ENCODE measurements at places on chromosomes 5 and 9.

DNA sequence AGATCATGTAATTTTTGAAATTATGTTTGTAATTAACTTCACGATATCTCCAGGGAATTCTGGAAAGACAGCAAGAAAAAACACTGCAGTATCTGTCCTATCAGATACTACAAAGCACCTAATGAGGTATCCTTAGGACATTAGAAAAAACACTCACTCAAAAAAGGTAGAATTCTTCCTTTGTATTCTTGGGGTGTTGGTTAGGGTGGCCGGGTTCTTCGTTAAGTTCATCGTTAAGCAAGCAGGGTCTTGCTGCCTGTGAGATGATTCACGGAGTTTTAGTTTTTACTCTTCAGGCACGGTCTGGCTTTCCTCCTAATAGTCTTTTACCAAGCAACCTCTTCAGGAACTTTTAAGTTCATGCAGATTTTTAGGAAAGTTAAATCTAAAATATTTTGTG lies 91.4 kb upstream of the IRX4 start:
- DNase-seq, result no peak

DNA sequence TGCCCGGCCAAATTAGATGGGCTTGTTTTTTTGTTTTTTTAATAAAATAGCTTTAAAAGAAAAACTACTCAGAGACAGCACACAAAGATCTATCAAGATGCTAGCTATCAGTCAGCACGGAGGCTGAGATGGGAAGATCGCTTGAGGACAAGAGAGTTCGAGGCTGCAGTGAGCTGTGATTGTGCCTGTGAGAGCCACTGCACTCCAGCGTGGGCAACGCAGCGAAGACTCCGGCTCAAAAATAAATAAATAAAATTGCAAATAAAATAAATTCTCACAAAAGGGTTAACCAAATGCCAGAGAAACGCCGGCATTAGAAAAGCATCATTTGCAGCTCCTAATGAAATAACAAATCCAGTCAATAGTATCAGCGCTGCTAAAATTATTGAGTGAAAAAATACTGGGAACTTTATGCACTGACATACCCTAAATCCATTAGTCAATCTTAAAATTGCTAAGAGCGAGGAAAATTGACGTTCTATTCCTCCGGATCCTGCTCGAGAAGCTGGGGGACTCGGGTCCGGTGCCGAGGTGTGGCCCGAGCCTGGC lies 681 bp downstream of the CPLANE1 start:
- DNase-seq, result peak; percentile 9

DNA sequence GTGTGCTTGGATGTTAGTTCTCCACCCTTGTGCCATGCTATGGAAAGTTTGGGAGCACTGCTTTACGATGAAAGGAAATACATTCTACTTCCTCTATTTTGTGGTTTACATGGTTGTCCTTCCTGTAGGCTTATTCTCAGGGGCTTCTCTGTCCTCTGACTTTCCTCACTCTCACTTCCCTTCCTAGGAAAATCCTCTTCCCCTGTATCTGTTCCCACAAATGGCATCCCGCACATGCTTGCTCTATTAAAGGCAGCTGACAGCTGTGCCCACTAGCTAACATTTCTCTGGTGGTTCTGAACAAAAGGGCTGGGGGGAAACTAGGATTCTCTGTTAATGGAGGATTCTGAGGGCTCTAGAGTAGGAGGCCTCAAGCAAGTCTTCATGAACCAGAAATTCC lies 52.4 kb downstream of the FAM170A start:
- DNase-seq, result no peak

GRCh38 chr9:125884218-125884595 lies 137.0 kb downstream of the PBX3 start:
- no peak for DNase-seq

DNA sequence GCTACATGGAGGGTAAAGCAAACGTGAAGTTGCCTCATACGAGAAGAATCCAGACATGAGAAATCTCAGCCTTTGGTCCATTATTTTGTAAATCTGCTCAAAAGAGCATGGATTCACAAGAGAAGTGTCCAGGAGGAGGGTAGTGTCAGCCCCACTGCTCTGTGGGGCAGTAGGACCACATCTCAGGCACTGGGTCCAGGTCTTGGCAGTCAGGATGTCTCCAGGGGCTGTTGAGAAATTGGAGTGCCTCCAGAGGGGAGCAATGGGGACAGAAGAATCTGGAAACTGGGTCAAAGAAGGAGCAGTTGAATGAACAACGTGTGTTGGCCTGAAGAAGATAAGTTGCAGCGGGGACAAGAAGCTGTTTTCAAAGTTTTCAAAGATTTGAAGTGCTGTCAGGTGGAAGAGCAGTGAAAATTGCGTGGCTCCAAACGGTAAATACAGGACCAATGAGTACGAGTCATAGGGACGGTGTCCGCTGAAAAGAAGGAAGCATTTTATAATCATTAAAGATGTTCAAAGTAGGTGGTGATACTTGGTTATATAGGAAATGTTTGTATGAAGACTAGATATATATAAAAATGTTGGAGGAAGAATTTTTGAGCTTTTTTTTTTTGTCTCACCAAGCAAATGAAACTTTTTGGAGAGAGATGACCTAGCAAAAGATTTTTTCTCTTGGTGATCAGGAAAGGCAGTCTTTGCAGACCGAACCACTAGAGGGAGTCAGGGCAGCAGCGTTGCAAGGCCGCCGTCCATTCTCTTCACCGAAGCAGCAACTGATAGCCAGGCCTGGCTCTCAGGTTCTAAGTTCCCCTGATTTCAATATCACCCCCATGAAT lies 57.1 kb upstream of the ZBED3 start:
- DNase-seq, result peak; percentile 69

DNA sequence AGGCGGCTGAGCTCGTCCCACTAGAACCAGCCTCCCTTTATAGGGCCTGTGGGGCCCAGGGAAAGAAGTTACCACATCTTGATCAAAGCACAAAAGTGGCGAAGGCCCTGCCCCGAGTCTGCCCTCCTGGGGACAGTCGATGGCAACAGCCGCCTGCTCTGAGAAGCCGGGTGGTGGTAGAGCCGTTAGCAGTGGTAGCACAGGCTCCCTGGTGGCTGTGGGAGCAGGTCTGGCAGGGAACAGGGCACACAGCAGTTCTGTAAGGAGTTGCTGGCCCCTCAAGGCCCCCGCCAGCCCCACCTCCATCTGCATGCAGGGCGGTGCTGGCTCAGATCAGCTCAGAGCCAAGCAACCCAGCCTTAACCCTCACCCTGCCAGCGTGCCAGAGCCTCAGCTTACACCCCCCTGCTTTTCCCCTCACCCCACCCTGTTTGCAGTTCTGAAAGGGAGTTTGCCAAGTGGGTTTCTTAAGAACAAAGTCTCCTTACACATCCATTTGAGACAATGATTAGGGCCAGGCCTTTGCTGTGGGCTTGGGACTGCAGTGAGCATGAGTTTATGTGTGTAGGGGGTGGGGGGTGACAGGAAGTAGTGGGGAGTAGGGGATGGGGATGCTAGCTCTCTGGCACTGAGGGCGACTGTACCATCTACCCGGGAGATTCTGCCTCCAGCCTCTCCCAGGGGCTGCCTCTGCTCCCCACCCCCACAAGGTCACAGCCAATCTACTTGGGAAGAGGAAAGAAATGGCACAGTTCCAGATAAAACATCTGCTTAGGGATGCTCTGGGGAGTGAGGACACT lies 11.8 kb downstream of the ACSL6 start:
- DNase-seq, result no peak

- DNase-seq, result no peak
These were observed 2.6 kb downstream of the CCL19 start for GRCh38 chr9:34688329-34689115.

GRCh38 chr9:81150016-81150625 lies 539.2 kb downstream of the TLE1 start:
- peak; percentile 36 for DNase-seq

- no peak for DNase-seq
These were observed 178.3 kb downstream of the BARX1 start for GRCh38 chr9:93776873-93777272.

- DNase-seq, result no peak
These were observed 164.6 kb upstream of the DMRT1 start for GRCh38 chr9:676780-677438.

- DNase-seq, result no peak
These were observed 8.6 kb downstream of the SPINK4 start for GRCh38 chr9:33248606-33249005.

DNA sequence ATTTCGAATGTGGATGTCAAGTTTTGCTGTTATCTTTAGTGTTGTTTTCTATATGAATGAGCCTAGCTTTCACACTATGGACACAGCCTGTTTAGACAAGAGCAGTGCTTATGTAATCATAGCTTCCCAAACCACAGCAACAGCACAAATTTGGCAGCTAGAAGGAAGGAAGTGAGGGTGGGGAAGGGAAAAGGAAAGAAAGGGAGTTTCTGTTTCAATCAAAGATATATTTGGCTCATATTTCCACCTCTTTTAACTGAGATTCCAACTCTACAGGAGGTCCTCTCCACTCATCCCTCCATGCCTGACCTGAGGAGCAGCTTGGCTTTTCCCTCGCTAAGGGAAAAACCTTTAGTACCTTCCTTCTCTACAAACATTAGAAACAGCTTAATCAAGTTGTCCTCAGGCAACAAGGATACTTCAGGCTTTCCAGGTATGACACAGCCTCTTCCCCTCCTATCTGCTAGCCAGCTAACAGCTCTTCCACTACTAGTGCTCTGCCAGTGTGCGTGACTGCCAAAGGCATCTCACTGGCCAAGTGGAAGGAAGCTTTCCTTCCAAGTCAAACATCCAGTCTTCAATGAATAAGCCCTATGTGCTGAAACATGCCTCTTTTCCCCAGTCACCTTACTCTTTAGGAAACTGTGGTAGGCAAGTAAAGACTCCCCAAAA lies 268.6 kb upstream of the PTGER4 start:
- DNase-seq, result peak; percentile 69

DNA sequence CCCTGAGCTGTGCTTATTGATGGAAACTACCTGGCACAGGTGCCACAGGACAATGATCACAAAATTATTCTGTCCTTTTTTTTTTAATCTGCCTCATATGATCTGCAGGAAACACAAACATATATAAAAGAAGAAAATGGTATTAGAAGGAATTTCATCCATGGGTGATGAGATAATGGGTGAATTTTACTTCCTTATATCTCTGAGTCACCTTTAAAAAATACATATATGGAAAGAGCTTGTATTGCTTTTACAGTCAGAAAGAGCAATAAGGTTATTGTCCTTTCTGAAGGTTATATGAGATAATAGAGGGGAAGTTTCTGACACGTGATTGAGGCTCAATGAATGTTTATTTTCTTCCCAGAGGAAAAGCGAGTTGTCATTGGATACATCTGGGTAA lies 31.6 kb downstream of the NEURL1B start:
- DNase-seq, result no peak

DNA sequence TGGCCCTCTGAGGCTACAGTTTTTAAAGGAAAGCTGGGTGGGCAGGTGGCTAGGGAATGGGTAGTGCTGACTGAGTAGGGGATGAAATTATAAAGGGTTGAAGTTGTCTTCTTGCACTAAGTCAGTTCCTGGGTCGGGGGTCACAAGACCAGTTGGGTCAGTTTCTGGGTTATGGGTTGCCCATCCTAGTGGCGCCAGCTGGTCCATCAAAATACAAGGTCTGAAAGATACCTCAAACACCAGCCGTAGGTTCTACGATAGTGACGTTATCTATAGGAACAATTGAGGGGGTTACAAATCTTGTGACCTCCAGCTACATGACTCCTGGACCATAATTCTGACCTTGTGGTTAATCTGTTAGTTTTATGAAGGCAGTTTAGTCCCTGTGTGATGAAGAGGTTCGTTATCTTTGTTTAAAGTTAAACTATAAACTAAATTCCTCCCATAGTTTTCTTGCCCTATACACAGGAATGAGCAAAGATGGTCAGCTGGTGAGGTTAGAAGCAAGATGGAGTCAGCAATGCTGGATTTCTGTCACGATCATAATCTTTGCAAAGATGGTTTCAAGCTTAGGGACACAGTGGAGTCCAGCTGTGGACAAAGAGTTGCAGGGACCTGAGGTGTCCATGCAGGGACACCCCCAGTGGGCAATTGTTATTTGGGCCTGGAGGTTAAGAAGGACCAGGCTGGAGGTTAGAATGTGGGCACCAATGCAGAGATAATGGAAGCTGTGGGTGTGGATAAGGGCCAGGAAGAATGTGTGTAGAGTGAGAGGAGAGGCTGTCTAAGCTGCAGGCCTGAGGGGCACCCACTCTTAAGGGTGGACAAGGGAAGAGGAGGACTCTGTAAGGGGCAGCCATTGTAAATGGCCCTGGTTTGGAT lies 14.0 kb upstream of the CREBRF start:
- no peak for DNase-seq

DNA sequence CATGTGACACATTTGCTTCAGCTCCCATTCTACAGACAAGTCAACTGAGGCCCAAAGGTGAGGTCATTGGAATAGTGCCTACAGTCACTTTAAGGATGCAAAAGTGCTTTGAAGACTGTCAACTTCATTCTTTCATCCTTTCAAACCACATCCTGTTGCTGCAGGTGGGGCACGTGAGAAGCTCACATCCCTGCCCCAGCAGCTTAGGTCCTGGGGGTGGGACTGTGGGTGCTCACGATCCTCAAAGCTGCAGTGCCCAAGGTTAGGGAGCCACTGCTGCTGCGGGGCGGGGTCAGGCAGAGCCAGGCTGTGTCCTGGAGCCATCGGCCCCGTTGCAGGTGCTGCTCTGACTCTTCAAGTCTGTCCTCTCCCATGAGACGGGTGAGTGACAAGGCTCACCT lies 57.9 kb upstream of the IER5L start:
- no peak for DNase-seq

- DNase-seq, result no peak
These were observed 103.9 kb upstream of the DAPK1 start for GRCh38 chr9:87393706-87394230.

GRCh38 chr5:74570250-74570649 lies 70.3 kb downstream of the ENC1 start:
- no peak for DNase-seq

GRCh38 chr9:127282611-127283010 lies 18.0 kb downstream of the GARNL3 start:
- no peak for DNase-seq

DNA sequence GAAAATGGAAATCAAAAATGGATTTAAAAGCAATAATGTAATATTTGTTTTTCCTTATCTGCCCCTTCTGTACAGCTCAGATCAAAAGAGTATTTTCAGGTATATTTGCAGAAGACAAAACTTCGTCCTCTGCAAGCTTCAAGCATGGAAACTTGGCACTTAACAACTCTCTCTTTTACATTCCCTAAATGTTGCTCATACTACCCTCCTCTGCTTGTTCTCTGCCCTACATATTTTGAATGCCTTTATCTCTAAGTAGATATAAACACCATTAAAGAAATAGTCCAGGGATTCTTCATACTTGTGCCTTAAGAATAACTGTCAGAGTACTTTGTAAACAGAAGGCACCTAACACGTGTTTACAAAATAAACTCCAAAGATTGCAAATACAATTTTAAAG lies 19.2 kb upstream of the SMC2 start:
- peak; percentile 70 for DNase-seq

GRCh38 chr5:20537911-20538703 lies 550.1 kb upstream of the CDH18 start:
- no peak for DNase-seq

Data from fibroblast of upper back skin (primary cell).